NCI-H1048 (cell line): ENCODE measurements at places on chromosomes 6 and 20.

GRCh38 chr6:132190097-132190814, 211.0 kb downstream of the MOXD1 start:
- DNase-seq, result no peak

GRCh38 chr6:86148586-86148985, 505.9 kb upstream of the SYNCRIP start:
- DNase-seq, result no peak

GRCh38 chr6:53961679-53962370, 149.4 kb upstream of the MLIP start:
- DNase-seq, result no peak

- DNase-seq, result no peak
Observed at GRCh38 chr20:38170826-38171674, 6.0 kb upstream of the TGM2 start.

DNA sequence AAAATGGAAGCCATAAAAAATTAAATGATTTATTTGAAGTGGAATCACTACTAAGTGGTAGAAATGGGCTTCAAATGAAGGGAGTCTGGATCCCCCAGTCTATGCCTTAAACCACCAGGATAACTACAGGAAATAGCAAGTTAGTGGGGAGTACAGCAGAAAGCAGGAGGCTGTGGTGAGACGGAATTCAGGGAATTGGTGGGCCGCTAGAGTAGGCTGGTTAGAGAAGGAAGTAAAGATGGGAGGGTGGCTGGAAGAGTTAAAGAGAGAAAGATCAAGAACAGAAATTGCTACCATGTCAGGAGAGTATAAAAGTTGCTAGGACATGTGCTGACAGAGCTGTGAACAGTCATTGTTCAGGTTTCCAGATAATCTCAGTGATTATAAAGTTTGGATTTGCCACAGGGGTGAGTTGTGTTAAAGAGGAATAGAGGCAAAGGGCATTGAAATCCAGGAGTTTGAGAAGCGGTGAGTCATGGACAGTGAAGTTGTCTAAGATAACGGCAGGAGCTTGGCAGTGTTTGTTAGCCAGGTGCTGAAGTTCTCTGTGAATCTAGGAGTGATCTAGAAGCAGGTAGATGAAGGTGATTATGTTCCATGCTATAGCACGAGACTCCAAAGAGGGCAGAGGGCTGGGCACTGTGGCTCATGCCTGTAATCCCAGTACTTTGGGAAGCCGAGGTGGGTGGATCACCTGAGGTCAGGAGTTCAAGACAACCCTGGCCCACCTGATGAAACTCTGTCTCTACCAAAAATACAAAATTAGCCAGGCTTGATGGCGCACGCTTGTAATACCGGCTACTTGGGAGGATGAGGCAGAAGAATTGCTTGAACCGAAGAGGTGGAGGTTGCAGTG, 13.7 kb upstream of the HINT3 start:
- DNase-seq, result no peak
